Airway epithelial cell (primary cell): ENCODE measurements at places on chromosomes 2 and 18. TPM values are rescaled to one million over a fixed set of nuclear protein-coding genes. Genes with fewer than 3 reads are reported as not detected.

The USP34 gene
- total RNA-seq = 43.1 and 44.4 TPM in 2 replicates

The POTEI gene
- total RNA-seq = not detected in 2 replicates

The IL1RL1 gene
- total RNA-seq = 0.56 and 1.1 TPM in 2 replicates

The CDK15 gene
- total RNA-seq = 0.46 TPM in 1 of 2 replicates, not detected in the other

The FER1L5 gene
- 0.21 TPM in 1 of 2 replicates, not detected in the other for total RNA-seq

The AKAIN1 gene
- total RNA-seq = not detected in 2 replicates

The IMPACT gene
- total RNA-seq = 24.1 and 34.1 TPM in 2 replicates

The POMC gene
- 0.85 and 0.88 TPM in 2 replicates for total RNA-seq

The C2orf92 gene
- 0.60 and 0.85 TPM in 2 replicates for total RNA-seq
